Stimulated activated naive CD8-positive, alpha-beta T cell treated with anti-CD3 and anti-CD28 coated beads, Interleukin-15, amount 100 ng/mL, for 72 hours (primary cell): ENCODE measurements at places on chromosomes 4 and X.

- no peak for DNase-seq
Observed at GRCh38 chr4:101685126-101685525, 105.4 kb upstream of the BANK1 start.

GRCh38 chrX:136421338-136421737 is 66.4 kb upstream of the BRS3 start:
- DNase-seq = no peak

- no peak for DNase-seq
Observed at GRCh38 chr4:102355748-102356147, 10.5 kb upstream of the SLC39A8 start.

DNA sequence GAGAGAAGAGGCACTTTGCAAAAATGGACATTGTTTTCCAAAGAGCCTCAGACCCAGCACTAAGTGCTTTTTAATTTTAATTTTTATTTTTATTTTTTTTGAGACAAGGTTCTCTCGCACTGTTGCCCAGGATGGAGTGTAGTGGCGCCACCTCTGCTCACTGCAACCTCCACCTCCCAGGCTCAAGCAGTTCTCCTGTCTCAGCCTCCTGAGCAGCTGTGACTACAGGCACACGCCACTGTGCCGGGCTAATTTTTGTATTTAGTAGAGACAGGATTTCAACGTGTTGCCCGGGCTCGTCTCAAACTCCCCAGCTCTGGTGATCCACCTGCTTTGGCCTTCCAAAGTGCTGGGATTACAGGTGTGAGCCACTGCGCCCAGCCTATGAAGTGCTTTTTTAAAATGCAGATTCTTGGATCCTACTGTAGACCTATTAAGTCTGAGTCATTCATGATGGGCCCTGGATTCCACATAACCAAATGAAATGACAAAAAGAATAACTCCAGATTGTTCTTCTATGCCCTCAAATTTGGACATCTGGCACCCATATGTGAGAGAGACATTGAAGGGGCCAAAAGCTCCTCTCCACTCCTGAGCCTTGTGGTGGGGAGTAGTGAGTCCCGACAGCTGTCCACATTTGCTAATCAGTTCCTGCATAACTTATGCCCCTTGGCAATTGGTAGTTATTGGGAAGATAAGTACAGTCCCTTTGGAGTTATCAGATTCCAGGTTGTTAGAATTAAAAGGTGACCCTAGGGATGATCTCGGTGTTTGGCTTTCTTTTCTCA is 3.6 kb downstream of the NOCT start:
- no peak for DNase-seq

- no peak for DNase-seq
Observed at GRCh38 chr4:184167576-184167975, 50.1 kb downstream of the ENPP6 start.

- DNase-seq = no peak
Observed at GRCh38 chrX:2320580-2321327, 180.0 kb downstream of the DHRSX start.

GRCh38 chrX:96835660-96836289 is 47.9 kb upstream of the RPA4 start:
- DNase-seq = no peak

GRCh38 chr4:127479031-127479622 is 153.6 kb upstream of the INTU start:
- no peak for DNase-seq

DNA sequence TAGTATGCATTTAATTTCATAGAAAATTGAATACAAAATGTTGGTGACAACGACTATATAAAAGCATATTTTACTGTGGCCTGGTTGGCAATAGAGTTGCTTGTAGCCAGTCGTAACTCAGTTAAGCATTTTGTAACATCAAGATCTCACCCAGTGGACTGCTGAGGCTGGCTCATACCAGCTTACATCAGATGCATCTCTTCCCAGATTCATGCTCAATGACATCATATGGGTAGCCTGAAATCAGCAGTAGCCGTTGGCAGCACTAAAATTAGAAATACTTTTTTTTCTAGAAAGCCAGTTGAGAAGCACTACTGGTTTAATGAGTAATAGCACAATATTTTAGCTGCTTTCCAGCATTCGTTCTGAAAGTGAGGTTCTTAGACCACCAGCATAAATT is 341.2 kb downstream of the TECRL start:
- DNase-seq = no peak

DNA sequence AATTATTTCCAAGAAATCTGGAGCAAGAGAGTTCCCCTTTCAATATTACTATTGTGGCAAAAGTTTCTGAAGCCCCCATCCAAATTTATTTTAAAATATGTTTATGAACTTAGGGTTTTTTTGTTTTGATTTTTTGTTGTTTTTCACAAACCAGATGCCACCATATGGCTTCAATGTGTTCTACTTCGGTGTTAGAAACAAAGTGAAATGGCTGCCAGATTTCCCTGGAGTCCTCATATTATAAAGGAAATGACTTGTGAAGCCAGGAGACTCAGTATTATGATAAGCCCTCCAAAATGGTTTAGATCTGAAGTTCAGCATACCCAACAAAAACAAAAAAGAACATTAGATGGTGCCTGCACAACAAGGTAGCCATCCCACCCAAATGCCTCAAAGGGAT is 154.2 kb upstream of the SPANXC start:
- DNase-seq = no peak

- no peak for DNase-seq
Observed at GRCh38 chr4:8208565-8208964, 9.5 kb downstream of the SH3TC1 start.

DNA sequence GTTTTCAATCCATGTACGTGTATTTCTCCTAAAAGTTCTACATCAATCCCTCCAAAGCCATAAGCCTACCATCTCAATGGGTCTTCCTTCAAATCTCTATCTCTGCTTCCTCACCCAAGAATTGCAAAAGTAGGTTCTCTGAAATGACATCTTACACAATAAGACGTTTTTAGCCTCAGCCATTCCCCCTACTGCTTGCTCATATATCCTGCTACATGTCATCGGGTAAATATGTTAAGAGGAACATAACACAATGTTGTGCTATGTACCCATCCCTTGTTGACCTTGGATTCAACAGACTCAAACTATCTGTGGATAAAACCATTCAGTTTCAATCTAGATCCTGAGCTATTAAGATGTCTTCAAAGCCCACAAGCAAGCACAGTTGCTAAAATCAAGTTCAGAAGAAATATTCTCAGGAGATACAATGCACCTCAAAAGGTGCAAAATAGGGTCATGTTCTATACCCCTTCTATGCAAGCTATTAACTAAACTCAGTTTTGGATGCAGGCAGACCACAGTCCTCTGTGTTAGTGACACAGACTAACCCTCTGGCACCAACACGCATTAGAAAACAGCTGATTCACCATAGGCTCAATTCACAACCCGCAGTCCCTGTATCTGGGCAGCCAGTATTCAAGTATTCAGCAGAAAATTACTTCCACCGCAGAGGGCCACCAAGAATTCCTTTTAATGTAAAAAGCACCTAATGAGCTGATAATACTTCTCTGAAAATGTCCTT is 56.8 kb downstream of the CD99L2 start:
- no peak for DNase-seq

DNA sequence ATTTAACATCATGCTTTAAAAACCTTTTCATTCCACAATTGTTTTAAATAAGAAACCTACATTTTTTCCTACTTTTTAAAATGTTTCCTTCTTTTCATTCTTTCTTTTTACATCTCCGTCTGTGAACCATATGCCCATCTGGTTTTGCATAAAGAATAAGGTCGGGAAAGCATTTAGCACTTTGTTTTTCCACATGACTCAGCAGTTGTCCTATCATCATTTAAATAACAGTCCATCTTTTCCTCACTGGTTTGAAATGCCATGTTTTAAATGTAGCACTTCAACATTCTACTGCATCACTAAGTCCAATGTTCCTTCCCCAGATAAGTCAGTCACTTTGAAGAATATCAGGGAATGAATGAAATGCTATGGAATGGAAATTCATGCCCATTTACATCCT is 128.4 kb downstream of the SH3RF1 start:
- DNase-seq = no peak

DNA sequence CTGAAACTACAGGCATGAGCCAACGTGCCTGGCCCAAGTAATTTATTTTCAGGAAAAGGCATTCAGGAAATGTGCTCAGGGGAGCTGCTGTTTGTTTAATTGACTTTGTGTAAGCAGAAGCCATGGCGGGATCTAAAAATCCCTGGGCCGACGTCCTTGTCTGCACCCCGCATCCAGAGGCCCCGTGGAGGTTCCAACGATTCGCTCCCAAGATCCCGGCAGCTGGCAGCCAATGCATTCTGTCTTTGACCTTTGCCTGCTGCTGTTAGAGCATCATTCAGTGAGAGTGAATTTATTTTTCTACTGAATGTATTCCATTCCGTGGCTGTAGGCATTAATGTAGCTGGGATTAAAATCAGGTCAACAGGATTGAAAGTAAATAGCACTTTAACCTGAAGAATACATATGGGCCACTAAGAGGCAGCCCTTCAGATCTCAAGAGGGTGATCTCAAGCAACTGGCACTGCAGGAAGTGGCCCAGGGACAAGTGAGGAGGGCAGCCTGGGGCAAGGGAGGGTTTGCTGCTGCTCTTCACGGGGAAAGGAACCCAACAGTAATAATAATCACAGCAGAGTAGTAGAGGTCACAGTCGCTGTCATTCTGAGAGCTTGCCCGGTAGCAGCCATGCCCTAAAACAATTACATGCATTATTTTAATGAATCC is 75.2 kb downstream of the PSAPL1 start:
- DNase-seq = no peak

DNA sequence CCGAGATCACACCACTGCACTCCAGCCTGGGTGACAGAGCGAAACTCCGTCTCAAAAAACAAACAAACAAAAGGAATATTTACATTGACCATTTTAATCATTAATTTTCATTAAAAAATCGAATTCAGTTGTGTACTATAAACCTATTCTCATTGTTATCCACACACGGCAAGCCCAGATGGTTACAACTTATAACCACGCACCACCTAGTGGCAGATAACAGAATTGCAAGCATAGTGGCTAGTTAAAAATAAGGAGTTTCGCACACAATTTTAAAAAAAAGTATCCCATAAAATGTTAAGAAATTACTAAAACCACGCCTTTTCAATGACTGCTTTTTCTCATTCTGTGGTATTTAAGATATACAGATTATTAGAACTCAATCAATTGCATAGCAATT is 25.4 kb downstream of the MBNL3 start:
- DNase-seq = peak; percentile 9

- DNase-seq = no peak
Observed at GRCh38 chr4:169159624-169160171, 111.1 kb downstream of the SH3RF1 start.

- no peak for DNase-seq
Observed at GRCh38 chrX:37677243-37677642, 8.3 kb upstream of the XK start.

GRCh38 chr4:125891597-125892258 is 577.0 kb downstream of the FAT4 start:
- DNase-seq = no peak
